IPS DF 6.9 (cell line): ENCODE measurements at places on chromosomes 3 and 15.

DNA sequence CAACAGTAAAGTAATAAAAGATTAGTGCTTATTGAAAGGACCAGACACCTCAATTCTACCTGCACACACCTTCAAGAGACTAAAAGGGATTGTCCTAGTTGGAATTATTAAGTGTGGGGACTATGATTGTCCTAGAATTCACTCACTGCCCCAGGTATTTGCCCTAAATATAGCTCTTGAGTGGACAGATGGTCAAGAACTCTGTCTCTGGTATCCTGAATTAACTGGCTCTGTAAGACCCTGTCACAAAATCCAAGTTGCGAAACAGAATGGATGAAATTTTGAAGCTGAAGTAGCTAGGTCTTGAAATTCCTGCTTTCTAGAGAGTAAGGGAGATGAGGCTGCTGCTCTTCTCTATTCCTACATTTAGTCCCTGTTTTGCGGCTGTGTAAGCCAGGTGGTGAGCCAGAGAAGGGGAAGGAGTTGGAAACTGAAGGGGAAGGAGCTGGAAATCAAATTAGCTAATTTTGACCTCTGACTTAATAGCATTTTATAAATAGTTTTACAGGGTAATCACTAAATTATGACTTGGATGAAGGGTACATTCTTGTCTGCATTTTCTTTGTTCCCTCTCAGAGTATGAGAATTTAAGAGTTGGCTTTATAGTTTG, 34.5 kb downstream of the KBTBD12 start:
- no peak for DNase-seq

DNA sequence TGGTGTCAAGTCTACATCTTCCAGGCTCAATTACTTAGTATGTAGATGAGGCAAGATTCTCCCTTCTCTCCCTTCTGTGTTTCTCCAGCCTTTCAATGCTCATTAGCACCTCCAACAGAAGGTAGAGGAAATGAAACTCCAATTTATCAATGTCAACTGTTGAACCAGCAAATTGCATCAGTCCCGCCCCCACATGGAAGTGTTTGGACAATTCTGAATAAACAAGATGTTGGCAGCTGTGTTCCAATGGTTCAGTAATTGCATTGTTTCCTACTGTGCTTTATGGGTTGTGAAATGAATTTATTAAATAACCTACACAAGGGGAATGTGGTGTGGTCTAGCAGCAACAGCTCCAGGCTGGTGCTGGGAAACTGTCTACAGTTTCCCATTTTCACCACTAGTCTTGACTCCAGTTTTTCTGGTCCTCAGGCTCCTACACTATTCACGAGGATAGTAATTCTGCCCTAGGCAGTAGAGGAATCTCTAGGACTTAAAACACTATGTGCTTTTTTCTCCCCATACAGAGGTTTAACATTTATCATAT, 91.9 kb downstream of the MB21D2 start:
- no peak for DNase-seq

DNA sequence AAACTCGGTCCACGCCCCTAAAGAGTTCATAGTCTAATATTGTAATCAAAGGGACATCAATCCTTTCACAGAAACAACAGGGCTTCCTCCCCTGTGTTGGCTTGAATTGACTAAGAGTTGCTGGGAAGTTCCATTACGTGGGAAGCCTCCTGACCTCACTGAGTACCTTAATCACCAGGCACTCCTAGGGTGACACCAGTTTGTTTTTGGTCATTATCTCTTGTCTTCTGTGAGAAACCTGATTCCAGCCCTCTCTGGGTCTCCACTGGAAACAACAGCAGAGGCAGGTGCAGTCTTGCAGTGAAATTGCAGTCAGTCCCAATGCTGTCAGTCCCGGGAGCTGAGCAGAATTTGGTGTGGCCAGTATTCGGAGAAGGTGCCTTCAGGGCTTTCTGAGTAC, 55.4 kb downstream of the BOC start:
- DNase-seq: no peak

- no peak for DNase-seq
These were observed 45.0 kb downstream of the SUCNR1 start for GRCh38 chr3:151918253-151919029.

GRCh38 chr3:38542401-38543298, 46.5 kb downstream of the EXOG start:
- no peak for DNase-seq

GRCh38 chr15:85002517-85002916, 20.9 kb downstream of the PDE8A start:
- no peak for DNase-seq

DNA sequence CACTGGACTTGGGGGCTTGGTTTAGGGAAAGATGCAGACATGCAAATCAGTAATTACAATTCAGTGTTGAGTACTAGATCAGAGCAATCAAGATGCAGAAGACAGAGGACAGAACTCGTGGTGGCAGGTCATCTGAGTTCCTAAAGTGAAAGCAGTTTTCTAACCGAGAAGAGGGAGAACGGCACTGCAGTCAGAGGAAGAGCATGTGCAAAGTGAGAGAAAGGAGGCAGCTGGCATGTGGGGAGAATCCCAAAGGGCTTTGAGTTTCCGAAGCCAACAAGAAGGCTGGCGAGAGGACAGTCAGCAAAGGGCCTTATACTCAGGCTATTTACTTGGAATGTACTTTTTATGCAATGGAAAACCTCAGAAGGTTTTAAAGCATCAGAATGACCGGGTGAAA, 87.0 kb downstream of the ANP32A start:
- DNase-seq: no peak

GRCh38 chr3:102037209-102037608, 187.9 kb downstream of the NFKBIZ start:
- DNase-seq: no peak

- peak; percentile 47 for DNase-seq
These were observed 152.1 kb upstream of the TBC1D5 start for GRCh38 chr3:17894434-17895060.
